HS-27A (cell line): ENCODE measurements at places on chromosomes 7 and 10.

DNA sequence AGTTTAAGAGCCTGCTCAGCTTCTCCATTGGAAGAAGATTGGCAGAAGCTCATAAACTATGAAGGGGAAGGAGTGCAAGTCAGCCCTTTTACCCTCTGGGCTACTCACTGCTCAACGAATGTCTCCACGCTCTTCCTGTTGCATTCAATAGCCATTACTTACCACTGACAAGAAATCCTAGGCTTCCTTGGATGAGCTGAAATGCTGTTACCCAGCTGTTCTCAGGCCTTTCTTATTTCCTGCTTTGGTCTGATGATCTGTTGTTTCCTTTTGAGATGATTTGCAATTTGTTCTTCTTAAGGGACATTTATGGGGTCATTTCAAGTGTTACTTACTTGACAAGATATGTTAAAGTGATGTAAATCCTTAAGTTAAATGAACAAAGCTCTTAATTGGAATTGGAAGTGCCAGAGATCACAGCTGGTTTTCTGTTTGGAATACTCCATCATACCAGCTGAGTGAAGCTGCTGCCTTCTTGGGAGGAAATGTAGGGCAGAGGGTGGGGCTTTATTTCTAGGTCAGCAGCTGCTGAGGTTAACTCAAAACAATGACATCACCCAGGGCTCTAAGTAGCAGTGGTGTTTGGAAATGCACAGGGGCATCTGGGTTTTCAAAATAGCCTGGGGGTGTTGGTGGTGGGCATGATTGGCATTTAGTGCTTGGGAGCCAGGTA lies 170.0 kb downstream of the PRKCQ start:
- DNase-seq: no peak

GRCh38 chr7:90980545-90980944 lies 283.7 kb upstream of the FZD1 start:
- no peak for DNase-seq

DNA sequence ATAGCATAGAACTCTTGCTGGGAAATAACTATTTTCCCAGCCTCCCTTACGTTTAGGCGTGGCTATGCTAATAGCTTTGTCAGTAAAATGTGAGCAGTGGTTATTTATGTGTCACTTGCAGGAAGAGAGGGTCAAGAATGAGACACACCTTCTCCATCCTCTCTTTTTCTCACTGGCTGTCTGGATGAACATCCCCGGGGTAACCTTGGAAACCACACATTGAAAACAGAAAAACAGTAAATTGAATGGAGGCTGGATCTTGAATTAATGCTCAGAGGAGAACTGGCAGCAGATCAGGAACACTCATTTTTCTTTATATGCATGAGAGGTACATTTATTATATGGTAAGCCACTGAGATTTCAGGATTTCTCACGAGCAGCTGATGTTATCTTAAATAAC lies 127.6 kb downstream of the DNAJB9 start:
- no peak for DNase-seq

DNA sequence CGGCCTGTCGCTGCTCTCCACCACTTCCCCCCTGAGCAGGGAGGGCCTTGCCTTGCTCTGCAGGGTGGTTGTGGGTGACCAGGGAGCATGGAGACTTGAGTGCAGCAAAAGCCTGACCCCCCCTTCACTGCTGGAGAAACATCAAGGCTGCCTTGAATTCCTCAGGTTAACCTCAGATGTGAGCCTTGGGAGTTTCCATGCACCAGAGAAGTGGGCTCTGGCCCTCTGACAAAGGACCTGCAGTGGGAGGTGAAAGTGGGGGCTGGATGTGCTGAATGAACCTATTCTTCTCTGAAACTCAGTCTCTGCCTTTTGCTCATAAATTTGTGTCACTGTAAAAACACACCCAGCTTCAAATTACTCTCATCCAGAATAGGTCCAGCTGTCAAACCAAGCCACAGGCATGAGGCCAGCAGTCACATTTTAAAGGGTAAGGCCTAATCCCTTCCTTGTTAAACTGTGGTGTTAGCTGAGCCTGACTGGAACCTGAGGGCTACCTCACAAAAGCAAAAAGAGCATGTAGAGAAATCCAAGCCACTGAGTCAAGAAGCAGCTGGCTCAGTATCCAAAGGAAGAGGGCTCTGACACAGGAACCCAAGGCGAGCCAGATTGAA lies 356.8 kb downstream of the CCSER2 start:
- DNase-seq: no peak
